ENCODE measurements at places on chromosomes 6 and 20. TPM values are rescaled to one million over a fixed set of nuclear protein-coding genes. Genes with fewer than 3 reads are reported as not detected.

The GRIK2 gene
- 8.6 TPM for total RNA-seq

The ATF6B gene
- 75.3 TPM for total RNA-seq

The COL9A3 gene
- total RNA-seq, result 4.6 TPM

The MUC22 gene
- total RNA-seq, result not detected

The PCSK2 gene
- total RNA-seq, result 0.80 TPM

The RBM24 gene
- total RNA-seq, result 1.5 TPM

The PSORS1C1 gene
- not detected for total RNA-seq

The RFX6 gene
- total RNA-seq, result 4.4 TPM

The HLA-DRA gene
- 966 TPM for total RNA-seq

The HSF2 gene
- 6.9 TPM for total RNA-seq

The NOX3 gene
- not detected for total RNA-seq

The POM121L2 gene
- total RNA-seq, result not detected

The SPATA25 gene
- 35.2 TPM for total RNA-seq

The LY6G6D gene
- not detected for total RNA-seq

The LAMA2 gene
- 47.5 TPM for total RNA-seq

The MYT1 gene
- total RNA-seq, result 0.83 TPM

The CLPSL2 gene
- not detected for total RNA-seq

The SLC32A1 gene
- total RNA-seq, result not detected

The GPSM3 gene
- 5.3 TPM for total RNA-seq

The HACE1 gene
- 13.0 TPM for total RNA-seq

The SLC17A9 gene
- total RNA-seq, result 4.9 TPM

All from Peyer's patch (tissue), 4 donors.